LNCaP clone FGC (cell line): ENCODE measurements at places on chromosomes 7 and 10.

DNA sequence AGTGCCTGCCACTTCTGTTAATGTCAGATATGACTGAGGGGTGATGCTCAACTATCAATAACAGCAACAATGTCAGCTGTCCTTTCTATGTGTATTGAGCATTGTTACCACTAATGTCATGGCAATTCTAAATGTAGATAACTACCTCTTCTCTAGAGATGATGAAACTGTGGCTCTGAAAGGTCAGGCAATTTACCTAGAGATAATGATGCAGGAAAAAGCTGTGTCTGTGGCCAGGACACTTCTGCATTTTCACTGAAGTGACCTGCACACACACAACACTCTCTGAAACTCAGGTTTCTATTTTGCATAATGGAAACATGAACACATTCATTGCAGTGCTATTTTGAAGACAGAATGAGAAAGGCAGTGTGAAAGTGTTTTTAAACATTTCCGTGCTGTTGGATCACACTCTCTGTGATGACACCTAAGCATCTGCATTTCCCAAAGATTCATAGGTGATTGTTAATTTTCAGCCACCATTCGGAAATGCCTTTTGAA is 148.2 kb downstream of the KCND2 start:
- DNase-seq, result no peak

DNA sequence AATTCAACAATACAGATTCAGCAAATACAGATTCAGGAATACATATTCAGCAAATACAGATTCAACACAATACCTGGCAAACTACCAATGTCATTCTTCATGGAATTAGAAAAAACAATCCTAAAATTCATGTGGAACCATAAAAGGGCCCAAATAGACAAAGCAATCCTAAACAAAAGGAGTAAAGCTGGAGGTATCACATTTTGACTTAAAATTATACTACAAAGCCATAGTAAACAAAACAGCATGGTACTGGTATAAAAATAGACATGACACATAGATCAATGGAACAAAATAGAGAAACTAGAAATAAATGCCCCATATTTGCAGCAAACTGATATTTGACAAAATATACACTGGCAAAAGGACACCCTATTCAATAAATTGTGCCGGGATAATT is 3.4 kb upstream of the NT5C3A start:
- no peak for DNase-seq

DNA sequence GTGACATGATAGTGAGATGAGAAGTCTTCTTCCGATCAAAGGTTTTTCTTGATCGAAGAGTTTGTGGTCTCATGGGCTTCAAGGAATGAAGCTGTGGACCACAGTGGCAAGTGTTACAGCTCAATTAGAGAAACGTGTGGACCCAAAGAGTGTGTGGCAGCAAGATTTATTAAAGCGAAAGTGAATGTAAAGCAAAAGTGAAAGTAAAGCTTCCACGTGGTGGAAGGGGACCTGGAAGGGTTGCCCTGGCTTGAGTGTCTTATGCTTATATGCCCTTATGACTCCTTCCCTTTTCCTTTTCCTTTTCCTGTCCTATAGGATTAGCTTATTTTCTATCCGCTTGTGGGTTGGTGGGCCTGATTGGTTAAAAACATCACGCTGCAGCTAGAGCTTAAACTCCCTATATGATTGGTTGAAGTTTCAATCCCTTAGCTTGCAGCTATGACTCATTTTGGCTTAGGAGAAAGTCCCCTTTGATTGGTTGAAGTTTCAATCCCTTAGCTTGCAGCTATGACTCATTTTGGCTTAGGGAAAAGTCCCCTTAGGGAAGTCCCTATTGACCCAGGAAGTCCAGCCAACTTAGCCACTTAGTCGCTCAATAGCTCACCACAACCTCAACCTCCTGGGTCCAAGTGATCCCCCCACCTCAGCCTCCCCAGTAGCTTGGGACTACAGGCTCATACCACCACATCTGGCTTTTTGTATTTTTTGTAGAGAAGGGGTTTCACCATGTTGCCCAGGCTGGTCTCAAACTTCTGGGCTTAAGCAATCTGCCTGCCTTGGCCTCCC is 34.7 kb downstream of the MRPS24 start:
- DNase-seq, result no peak

GRCh38 chr7:134129856-134130523 is 2.9 kb downstream of the LRGUK start:
- no peak for DNase-seq

DNA sequence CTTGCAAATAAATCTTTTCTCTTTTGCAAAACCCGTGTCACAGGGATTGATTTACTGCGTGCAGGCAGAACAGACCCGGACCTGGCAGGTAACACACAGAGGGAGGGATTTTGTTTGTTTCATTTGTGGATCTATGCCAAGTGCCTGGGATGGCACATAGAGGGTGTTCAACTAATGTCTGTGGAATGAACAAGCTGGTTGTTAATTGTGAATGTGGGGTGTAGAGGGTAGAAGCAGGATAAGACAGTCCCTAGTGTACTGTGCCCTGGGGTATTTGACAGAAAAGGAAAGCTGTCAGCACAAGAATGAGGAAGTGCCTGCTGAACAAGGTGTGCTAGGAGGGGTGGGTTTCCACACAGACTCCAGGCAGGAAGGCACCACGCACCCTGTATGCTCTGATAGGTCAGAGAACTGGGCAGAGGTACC is 331.8 kb downstream of the CALN1 start:
- DNase-seq, result no peak

- DNase-seq, result peak; percentile 92
Measured at GRCh38 chr10:69360485-69361302, 56.0 kb downstream of the TACR2 start.

GRCh38 chr7:130894909-130895750 is 161.1 kb upstream of the KLF14 start:
- DNase-seq, result no peak

GRCh38 chr7:126972571-126972970 is 280.2 kb downstream of the GRM8 start:
- no peak for DNase-seq
